ENCODE measurements at places on chromosomes 2 and 18. TPM values are rescaled to one million over a fixed set of nuclear protein-coding genes. Genes with fewer than 3 reads are reported as not detected.

COPS8 gene
- 39.3 TPM for total RNA-seq

- H3K4me1 ChIP-seq, result peaks cover 11% of the 10 kb centered on the region
- no peak overlapping the region for H3K27ac ChIP-seq
- no peaks in the 10 kb centered on the region for H3K36me3 ChIP-seq
- H3K4me3 ChIP-seq, result no peak overlapping the region
Measured at GRCh38 chr2:106068451-106068850, 125.7 kb downstream of the UXS1 start.

GRCh38 chr2:154336201-154336600 is 362.3 kb upstream of the KCNJ3 start:
- no peak overlapping the region for H3K27ac ChIP-seq
- no peak for DNase-seq
- H3K4me3 ChIP-seq, result no peak overlapping the region
- H3K27me3 ChIP-seq, result no peaks in the 10 kb centered on the region
- H3K36me3 ChIP-seq, result no peaks in the 10 kb centered on the region

DNA sequence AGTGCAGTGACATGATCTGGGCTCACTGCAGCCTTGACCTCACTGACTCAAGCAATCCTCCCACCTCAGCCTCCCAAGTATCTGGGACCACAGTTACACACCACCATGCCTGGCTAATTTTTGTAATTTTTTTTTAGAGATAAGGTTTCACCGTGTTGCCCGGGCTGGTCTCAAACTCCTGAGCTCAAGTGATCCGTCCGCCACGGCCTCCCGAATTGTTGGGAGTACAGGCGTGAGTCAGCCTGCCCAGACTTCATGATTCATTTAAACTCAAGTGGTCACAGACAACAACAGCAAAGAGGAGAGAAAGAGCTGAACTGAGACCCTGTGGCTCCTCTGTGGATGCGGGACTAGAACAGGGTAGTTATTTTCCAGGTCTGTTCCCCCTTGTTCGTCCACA is 83.0 kb downstream of the TSHZ1 start:
- H3K27me3 ChIP-seq, result no peaks in the 10 kb centered on the region
- H3K4me3 ChIP-seq, result no peak overlapping the region
- DNase-seq, result no peak
- H3K27ac ChIP-seq, result no peak overlapping the region
- H3K36me3 ChIP-seq, result peaks cover 3% of the 10 kb centered on the region
- H3K4me1 ChIP-seq, result peaks cover 1% of the 10 kb centered on the region

DNA sequence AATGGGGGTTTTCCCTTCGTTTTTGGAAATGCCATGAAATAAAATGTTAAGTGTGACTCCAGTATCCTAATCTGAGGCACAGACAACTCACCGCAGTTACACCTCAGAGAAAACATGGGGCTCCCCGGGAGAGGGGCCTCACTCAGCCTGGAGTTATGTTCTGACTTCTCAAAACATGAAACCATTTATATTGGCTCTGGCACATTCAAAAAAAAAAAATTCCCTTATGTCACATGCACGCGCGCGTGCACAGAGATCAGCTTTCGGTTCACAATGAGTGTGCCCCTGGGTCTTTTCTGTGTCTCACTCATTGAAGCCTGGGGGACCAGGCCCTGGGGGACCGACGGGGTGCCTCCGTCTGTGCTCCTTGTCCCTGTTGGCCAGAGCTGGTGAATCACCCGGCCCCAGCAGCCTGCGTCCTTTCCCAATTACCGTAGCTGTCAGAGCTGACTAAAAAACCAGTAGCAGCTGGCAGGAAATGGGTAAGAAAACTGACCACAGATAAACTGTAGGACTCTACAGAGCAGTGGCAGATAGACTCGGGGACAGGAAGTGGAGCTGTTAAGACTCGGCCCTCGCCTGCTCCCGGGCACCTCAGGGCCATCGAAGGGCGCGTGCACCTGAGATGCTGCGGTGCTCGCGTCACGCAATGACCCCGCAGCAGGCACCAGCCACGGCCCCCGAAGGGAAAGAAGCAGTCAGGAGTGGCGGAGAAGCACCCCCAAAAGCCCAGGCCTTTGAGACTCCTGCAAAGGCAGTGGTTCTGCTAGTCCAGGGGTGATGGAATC is 138.3 kb upstream of the ID2 start:
- DNase-seq, result peak; percentile 70
- no peak overlapping the region for H3K27ac ChIP-seq
- H3K36me3 ChIP-seq, result no peaks in the 10 kb centered on the region
- no peak overlapping the region for H3K4me3 ChIP-seq
- no peaks in the 10 kb centered on the region for H3K27me3 ChIP-seq
- peaks cover 12% of the 10 kb centered on the region for H3K4me1 ChIP-seq

DNA sequence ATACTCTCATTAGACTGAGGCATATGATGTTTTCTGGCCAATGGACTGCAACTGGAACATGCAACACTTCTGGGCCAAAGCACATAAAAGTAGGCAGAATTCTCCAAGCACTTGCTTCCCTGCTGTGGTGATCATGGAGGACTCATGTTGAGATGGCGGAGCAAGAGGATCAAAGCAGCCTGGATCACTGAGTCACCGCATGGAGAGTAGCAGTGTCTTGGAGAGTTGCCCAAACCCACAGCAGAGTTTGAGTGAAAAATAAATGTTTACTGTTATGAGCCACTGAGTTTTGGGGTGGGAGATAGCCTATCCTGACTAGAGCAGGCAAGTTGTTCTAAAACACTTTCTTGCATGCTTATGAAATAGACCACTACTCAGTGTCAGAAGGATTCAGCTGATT is 359.5 kb downstream of the ZNF521 start:
- H3K36me3 ChIP-seq, result no peaks in the 10 kb centered on the region
- no peak overlapping the region for H3K4me3 ChIP-seq
- no peaks in the 10 kb centered on the region for H3K27me3 ChIP-seq

- no peak overlapping the region for H3K27ac ChIP-seq
- no peak for DNase-seq
- H3K36me3 ChIP-seq, result no peaks in the 10 kb centered on the region
- no peak overlapping the region for H3K4me3 ChIP-seq
Measured at GRCh38 chr18:13406736-13407135, 188.2 kb downstream of the LDLRAD4 start.

- H3K36me3 ChIP-seq, result no peaks in the 10 kb centered on the region
- H3K4me1 ChIP-seq, result no peaks in the 10 kb centered on the region
- no peak overlapping the region for H3K27ac ChIP-seq
- H3K4me3 ChIP-seq, result no peak overlapping the region
- DNase-seq, result no peak
- H3K27me3 ChIP-seq, result no peaks in the 10 kb centered on the region
Measured at GRCh38 chr2:21486445-21486844, 362.7 kb downstream of the TDRD15 start.

GRCh38 chr2:71812736-71813135 is 334.9 kb downstream of the CYP26B1 start:
- no peak overlapping the region for H3K27ac ChIP-seq
- no peaks in the 10 kb centered on the region for H3K36me3 ChIP-seq
- H3K4me3 ChIP-seq, result no peak overlapping the region
- no peaks in the 10 kb centered on the region for H3K4me1 ChIP-seq
- H3K27me3 ChIP-seq, result no peaks in the 10 kb centered on the region
- no peak for DNase-seq

- no peaks in the 10 kb centered on the region for H3K27me3 ChIP-seq
- H3K36me3 ChIP-seq, result no peaks in the 10 kb centered on the region
- no peak overlapping the region for H3K4me3 ChIP-seq
- no peak for DNase-seq
- no peak overlapping the region for H3K27ac ChIP-seq
Measured at GRCh38 chr2:196075196-196075595, 6.6 kb upstream of the DNAH7 start.

DNA sequence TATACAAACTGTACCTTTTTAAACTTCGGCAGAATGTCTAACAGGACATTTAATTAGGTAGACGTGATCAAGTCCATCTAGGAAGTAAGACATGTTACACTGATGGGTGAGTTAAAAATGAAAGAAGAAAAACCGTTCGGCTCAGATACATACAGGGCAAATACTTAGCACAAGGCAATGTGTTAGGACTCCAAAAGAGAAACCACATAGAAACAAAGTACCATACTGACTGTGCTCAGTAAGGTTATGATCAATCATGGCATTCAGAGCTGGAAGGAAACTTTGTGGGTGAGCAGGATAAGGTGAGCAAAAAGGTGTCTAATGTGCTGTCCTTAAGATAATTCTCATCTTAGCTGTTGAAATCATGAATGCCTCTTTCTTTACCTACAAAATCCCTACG is 211.9 kb downstream of the STK39 start:
- no peak overlapping the region for H3K27ac ChIP-seq
- no peaks in the 10 kb centered on the region for H3K27me3 ChIP-seq
- no peaks in the 10 kb centered on the region for H3K4me1 ChIP-seq
- H3K36me3 ChIP-seq, result peaks cover 3% of the 10 kb centered on the region
- no peak for DNase-seq

VIT gene
- total RNA-seq, result 0.46 TPM

- no peak for DNase-seq
- peak overlapping the region; percentile 24 for H3K27ac ChIP-seq
- H3K36me3 ChIP-seq, result no peaks in the 10 kb centered on the region
- no peak overlapping the region for H3K4me3 ChIP-seq
- H3K4me1 ChIP-seq, result peaks cover 2% of the 10 kb centered on the region
- no peaks in the 10 kb centered on the region for H3K27me3 ChIP-seq
Measured at GRCh38 chr2:223860809-223861738, 23.7 kb upstream of the AP1S3 start.

CENPA gene
- 0.71 TPM for total RNA-seq

- peak; percentile 4 for DNase-seq
- no peak overlapping the region for H3K4me3 ChIP-seq
- H3K36me3 ChIP-seq, result no peaks in the 10 kb centered on the region
- no peak overlapping the region for H3K27ac ChIP-seq
- H3K4me1 ChIP-seq, result no peaks in the 10 kb centered on the region
Measured at GRCh38 chr18:68103561-68103960, 587.0 kb upstream of the DSEL start.

SERPINB7 gene
- 0.12 TPM for total RNA-seq

- peaks cover 4% of the 10 kb centered on the region for H3K4me1 ChIP-seq
- H3K4me3 ChIP-seq, result no peak overlapping the region
- H3K27ac ChIP-seq, result no peak overlapping the region
- H3K36me3 ChIP-seq, result no peaks in the 10 kb centered on the region
Measured at GRCh38 chr2:101230541-101231001, 22.1 kb upstream of the CNOT11 start.

ALPI gene
- not detected for total RNA-seq

- no peak for DNase-seq
- H3K4me3 ChIP-seq, result no peak overlapping the region
- no peaks in the 10 kb centered on the region for H3K27me3 ChIP-seq
- H3K4me1 ChIP-seq, result peaks cover 16% of the 10 kb centered on the region
Measured at GRCh38 chr2:62202019-62202722, 6.3 kb downstream of the B3GNT2 start.

- no peak for DNase-seq
- peaks cover 4% of the 10 kb centered on the region for H3K27me3 ChIP-seq
- no peak overlapping the region for H3K4me3 ChIP-seq
- H3K36me3 ChIP-seq, result no peaks in the 10 kb centered on the region
- H3K27ac ChIP-seq, result no peak overlapping the region
Measured at GRCh38 chr2:195533771-195534642, 123.0 kb upstream of the SLC39A10 start.

PDE11A gene
- total RNA-seq, result 0.25 TPM

All from lung (tissue), 17 donors.